ENCODE measurements at places on chromosomes 16 and 17.

DNA sequence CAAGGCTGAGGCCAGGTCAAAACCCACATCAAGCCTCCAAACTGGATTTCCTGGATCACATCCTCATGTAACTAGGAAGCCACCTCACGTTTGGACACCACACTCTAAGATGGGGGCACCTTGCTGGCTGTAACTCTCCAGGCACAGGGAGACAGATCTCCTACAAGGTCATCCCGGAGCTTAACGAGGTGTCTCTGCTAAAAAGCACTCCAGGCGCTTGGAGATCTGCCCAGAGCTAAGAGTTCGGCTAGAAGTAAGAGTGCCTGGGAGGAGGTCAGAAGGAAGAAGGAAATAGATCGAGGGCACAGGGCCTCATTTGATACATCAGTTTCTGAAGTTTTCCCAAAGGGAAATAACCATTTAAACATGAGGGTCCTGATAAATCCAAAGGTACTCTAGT lies 15.9 kb downstream of the PSMB3 start:
- no peak for DNase-seq

DNA sequence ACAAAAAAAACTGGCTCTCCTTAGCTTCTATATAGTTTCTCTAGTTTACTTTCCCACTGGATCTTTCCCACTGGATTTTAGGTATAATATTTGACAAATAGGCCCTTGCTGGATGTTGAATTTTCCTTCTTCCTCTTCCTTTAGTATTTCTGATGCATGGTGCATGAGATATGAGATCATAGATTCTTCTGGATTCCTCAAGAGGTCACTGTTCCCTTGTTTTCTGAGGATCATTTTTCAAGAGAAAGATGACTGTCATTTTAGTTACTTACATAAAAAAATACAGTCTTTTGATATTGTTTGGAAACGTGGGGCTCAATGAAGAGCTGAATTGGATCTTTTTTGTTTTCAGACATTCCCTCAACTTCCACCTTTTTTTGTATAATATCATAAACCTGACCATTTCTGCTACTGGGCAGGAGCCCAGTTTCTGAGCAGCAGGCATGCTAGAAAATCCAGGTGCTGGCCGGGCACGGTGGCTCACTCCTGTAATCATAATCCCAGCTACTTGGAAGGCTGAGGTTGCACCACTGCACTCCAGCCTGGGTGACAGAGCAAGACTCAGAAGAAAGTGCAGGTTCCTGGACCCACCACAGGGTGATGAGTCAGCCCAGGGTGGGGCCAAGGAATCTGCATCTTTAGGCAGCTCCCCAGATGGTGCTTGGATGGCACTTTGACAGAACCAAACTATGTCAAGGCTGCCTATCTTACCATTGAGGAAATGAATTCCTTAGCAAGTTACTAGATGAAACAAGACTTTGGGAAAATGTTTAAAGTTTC lies 70.3 kb downstream of the SDR42E1 start:
- DNase-seq: no peak

DNA sequence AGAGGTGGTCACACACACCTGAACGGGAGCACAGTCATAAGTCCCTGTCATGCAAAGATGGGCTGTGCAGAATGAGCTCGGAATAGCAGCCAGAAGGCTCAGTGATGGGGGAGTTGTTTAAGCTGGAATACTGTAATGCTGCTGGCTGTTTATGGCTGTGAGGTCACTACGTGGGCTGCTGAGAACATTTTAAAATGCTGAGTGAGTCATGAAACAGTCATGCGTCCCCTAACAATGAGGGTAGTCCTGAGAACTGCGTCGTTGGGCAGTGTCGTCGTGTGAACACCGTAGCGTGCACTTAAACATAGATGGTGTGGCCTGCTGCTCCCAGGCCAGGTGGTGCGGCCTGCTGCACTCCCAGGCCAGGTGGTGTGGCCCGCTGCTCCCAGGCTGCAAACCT lies 39.7 kb downstream of the TBCD start:
- DNase-seq: no peak

DNA sequence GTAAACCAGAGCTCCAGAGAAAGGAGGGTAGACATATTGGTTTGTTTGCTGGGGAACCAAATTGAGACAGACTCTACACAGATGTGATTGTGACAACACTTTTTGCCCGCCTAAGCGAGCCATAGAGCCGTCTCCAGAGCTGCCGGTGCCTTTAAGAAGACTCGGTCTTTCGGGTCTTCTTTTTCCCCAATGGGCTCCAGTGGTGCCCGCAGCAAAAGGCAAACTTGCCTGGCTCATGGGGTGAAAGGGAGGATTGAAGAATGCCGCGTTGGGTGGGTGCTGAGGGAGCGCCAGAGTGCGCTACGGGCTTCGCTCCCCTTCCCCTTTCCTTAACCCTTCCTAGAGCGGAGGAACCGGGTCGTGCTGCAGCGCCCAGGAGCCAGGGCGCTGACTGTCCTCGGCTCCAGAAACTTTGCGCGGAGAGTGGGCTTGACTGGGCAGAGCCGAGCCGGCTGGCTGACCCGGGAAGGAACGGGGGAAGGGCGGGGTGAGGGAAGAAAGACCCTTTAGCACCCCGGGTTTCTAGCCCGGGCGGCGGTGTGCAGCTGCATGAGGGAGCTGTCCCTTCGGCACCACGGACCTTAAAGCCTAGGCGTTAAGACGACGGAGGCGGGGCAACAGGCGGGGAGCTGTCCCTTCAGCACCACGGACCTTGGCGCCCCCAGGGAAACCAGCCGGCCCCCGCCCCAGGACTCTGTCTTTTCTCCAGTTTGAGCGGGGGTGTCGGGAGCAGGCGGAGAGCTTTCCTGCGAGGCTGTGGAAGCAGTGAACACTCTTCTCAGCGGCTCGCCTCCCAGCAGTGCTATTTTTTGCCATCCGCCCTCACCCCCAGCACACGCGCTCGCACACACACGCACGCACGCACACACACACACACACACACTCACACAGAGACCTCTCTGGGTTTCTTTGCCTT lies at the start of gene CACNG3:
Gene CACNG3 (plus strand): TSS at position 880 of the 916 bp plus-strand sequence. CDS start 420 bp downstream, outside the sequence.
- DNase-seq: peak; percentile 81

GRCh38 chr17:48357779-48358602 lies 72.0 kb downstream of the SKAP1 start:
- DNase-seq: no peak

GRCh38 chr17:57578608-57579225 lies 166.4 kb downstream of the CCDC182 start:
- no peak for DNase-seq

DNA sequence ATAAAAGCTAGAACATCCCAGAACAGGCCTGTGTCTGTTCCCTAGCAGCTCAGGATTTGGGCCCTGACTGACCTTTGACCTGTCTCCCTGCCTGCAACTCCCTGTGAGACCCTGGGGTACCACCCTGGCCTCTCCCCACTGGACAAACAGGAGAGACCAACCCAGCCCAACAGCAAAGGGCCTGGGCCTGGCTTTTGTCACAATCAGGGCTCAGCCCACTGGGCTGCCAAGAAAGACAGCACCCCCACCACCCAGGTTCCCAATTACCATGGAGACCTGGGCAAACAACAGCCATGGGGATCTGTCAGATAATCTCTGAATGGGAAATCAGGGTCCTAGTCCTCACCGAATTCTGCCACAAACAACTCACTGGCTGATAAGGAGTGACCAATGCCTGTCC lies 11.1 kb downstream of the PLLP start:
- DNase-seq: no peak

DNA sequence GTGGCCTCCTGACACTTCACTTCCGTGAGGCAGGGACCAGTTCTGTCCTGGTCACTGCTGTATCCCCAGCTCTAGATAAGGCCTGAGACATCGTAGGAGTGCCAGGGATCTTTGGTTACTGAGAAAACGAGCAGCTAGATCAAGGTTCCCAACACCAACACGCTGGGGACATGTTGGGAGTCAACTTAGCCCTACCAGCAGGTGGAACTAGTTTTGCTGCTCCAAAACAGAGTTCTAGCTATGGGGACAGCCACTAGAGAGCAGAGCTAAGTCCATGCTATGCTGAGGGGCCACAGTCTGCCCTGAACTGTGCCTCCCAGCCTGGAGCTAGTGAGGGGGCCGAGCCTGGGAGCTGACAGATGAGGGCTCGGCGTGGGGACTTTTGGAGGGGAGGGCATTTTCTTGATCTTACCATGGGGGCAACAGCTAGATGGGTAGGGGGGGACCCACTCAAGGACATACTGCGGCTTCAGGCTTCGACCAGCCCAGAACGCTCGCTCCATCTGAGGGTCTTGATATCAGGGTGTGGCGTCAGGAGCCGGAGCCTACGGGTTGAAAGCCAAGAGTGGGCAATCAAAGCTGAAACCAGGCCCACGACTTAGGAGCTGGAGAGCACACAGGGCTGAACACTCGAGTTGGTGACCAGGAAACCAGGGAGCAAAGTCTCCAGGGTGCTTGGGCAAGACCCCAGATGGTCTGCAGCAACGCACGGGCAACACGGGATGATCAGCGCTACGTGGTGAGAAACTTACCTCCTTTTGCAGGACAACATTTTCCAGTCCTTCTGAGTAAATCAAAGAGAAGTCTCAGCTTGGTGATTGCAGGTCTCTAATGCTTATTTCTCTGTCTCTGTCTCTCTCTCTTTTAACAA lies 13.4 kb downstream of the SNX20 start:
- DNase-seq: no peak

DNA sequence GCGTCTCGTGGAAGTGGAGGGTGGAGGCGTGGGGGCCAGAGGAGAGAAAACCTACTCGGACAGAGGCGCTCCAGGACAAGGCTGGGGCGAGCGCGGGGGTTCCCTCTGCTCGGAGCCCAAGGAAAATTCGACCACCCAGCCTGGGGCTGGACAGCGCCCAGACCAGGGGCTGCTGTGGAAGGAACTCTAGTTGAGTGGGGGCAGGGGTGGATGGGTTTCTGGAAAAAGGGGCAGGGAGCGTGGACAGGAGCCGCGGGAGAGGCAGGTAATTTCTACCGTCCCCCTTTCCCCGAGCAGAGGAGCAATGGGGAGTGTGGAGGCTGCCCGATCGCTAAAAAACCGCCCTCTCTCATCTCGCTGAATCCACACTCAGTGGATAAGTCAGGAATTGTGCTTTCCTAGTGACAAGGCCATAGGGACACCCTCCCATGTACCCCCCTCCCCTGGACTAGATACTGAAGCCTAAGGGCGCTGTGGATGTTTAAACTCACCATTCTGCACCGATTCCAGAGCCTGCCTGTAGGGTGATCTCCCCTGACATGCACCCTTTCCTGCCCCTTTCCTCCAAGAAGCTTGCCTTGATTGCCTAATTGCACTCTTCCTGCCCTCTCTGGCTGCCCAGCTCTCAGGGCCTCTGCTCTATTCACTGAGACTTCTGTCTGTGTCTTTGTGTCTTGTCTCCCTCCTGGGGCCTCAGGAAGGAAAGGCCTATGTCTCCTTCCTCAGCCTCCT lies 90.7 kb upstream of the TMEM97 start:
- DNase-seq: no peak

DNA sequence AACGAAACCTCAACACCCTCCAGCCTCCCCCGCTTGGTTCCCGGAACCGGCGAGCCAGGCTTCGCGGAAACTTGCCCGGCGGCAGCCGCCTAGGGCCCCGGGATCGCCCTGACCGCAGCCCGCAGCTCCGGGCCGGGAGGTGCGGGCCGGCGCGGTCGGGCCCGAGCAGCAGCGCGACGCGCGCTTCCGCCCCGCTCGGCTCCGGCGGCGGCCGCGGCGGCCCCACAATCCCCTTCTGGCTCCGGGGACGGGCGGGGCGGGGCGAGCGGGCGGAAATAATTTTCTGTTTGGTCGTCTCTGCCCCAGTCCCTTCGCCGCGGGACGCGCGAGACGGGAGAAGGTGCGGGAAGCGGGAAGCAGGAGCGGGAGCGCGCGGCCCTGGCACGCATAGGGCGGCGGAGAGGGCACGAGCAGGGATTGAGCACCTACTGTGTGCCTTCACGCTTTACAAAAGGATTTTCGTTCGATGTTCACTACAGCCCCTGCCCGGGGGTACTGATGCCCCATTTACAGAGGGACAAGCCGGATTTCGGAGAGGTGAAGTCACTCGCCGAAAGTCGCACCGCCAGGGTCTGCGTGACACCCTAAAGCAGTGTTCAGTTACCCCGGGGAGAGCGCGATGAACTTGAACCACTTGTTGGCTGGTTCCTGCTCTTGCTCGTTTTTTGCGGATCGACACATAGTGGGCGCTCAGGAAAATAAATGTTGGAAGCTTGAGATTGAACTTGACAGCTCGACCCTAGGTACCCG lies 2.7 kb upstream of the MLLT6 start:
- DNase-seq: peak; percentile 86

DNA sequence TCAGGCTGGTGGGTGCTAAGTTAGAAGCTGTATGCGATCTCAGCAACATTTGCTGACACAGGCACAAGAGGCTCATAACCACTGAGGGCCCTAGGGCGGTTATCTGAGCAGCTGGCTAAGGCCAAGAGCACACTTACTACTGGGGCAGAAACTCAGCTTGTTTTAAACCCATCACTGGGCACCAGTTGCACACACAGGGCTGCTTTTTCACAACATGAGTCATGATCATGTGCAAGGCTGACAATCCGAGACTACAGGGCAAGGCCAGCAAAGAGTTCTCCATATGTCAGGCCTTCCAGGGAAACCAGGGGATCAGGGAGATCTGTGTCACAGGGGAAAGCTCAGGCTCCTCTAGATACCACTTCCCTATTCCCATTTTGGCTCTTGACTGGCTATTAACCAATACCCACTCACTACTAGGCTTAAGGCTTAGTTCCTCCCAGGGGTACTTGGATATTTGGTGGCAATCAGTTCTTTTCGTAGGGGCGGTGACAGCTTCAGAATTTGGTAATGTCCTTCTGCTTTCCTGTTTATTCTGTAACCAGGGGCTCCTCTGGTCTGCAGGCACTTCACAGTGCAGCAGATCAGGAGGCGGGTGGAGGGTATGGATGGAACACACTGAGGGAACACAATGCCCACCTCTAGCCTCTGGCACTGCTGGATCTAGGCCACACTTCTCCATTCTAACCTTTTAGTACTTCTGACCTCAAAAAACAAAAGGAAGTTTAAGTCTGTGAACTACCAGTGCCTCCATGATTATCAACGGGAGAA lies 44.9 kb upstream of the ERN1 start:
- DNase-seq: no peak

GRCh38 chr17:15351925-15352324 lies 10.5 kb upstream of the TEKT3 start:
- no peak for DNase-seq

All from stimulated activated CD8-positive, alpha-beta memory T cell treated with anti-CD3 and anti-CD28 coated beads, Interleukin-4, amount 100 ng/mL, for 48 hours (primary cell).